ENCODE measurements at places on chromosomes 16 and 17.

DNA sequence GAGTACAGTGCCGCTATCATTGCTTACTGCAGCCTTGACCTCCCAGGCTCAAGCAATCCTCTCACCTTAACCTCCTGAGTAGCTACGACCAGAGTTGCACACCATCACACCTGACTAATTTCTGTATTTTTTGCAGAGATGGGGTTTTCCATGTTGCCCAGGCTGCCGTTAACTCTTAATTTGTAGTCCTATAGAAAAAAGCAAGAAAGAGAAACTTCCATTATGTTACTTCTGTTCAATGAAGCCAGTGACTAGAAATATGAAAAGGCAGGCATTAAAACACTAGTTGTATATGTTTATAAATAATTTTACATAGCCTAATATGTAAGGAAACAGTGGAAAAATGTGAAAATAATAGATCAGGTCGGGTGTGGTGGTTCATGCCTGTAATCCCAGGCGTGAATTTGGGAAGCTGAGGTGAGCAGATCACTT lies 9.7 kb downstream of the RAD51C start:
- no peak for DNase-seq

DNA sequence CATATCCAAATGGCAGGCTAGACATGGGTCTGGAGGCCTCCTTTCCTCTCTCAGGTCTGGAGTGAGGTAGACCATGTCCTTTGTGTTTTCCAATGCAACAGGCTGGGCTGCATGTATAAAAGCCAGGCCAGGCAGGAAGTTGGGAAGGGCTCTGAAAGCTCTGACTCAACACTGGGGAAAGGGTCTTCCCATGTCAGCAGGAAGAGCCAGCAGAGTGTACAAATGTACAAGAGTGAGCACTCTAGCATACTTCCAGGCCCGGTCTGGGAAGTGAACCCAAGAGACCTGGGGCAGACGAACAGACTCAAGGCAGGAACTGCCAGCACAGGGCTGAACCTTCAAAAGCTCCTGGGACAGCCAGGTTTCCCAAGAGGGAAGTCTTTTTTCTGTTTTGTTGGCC lies 7.0 kb downstream of the ATPAF2 start:
- no peak for DNase-seq

- no peak for DNase-seq
These were observed 3.3 kb upstream of the PITPNA start for GRCh38 chr17:1565877-1566276.

DNA sequence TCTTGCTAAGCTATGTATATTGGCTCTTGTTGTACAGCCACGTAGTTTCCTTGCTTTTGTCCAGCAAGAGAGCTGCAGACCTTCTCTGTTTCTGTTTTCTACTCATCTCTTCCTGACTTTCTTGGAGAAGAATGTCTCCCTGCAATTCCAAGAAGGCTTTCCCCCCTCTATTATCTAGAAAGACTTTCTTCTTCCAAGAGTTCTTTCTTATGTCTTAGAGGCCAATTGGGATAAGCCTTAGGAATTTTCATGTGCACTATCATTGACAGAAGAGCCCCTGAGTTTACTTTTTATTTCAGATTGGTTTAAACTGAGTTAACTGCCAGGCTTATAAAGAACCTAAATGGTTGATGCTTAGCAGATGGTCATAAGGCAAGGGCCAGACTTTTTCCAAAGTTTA lies 9.0 kb downstream of the CAPNS2 start:
- no peak for DNase-seq

- DNase-seq, result no peak
These were observed 5.0 kb upstream of the WFIKKN2 start for GRCh38 chr17:50830352-50830751.

DNA sequence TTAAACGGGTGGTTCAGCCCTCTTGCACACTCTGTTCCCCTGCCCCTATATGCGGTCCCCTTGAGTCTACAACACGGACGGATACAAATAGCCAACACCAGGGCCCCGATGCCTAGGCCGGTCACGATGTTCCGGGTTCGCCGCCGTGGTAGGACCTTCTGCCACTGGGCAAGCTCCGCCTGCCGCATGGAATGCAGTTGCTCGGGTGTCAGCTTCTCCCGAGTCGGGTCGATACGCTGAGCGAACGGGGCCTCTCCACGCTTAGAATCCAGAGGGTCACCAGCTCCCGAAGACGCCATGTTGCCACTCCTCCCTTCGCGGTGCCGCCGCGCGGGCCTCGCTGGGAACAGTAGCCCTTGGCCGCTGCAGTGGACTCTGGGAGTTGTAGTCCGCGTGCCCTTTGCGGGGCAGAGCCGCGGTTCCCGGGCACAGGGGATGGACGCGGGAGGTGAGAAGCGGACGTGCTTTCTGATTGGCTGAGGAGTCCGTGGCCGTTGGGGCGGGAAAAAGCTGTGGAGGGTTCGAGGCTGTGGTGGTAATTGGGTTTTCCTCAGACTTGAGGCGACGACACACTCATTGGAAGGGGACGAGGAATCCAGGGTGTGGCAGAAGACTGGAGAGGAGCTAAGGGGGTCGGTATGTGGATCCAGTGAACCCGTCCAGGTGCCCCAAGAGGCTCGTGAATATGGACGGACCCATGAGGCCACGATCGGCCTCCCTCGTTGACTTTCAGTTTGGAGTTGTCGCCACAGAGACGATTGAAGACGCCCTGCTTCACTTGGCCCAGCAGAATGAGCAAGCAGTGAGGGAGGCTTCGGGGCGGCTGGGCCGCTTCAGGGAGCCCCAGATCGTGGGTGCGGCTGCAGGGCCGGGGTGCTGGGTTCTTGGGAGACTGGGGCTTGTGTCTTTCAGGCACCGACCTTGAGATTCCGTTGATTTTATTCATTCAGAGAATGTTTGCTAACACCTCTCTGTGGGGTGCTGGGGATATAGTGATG lies at the start of the genes CNTD1 and COA3:
CNTD1 (plus strand) TSS at position 479 of the 998 bp plus-strand sequence; CDS start at position 686, 207 bp downstream.
COA3 (minus strand) TSS at position 322 of the 998 bp plus-strand sequence; CDS start at position 299, 23 bp downstream.
- DNase-seq, result peak; percentile 79

- no peak for DNase-seq
These were observed 10.7 kb upstream of the HSD3B7 start for GRCh38 chr16:30974348-30974747.

DNA sequence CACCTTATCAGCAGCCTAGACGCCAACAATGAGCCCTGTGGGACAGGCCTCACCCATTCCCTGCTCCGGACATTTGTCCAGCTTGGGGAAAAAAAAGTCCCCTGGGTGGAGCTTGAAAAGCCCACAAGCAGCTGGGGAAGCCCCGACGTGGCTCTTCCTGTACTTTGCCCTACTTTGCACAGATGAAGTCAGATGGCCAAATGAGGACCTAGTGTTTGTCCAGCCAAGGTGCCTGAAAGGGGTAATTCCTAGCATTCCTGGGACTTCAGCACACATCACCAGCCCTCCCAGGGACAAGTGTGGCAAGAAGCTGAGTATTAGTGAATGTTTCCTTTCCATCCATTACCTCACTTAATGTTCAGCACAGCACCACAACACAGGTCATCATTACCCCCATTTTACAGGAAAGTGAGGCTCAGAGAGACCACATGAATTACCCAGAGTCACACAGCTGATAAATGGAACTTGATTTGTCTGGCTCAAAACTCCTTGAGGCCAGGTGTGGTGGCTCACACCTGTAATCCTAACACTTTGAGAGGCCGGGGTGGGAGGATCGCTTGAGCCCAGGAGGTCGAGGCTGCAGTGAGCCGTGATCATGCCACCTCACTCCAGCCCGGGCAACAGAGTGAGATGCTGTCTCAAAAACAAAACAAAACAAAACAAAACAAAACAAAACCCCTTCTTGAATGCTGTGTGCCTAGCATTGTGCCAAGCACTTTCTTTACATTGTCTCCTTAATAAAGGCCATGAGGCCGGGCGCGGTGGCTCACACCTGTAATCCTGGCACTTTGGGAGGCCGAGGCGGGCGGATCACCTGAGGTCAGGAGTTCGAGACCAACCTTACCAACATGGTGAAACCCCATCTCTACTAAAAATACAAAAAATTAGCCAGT lies 19.9 kb upstream of the PLLP start:
- DNase-seq, result no peak

DNA sequence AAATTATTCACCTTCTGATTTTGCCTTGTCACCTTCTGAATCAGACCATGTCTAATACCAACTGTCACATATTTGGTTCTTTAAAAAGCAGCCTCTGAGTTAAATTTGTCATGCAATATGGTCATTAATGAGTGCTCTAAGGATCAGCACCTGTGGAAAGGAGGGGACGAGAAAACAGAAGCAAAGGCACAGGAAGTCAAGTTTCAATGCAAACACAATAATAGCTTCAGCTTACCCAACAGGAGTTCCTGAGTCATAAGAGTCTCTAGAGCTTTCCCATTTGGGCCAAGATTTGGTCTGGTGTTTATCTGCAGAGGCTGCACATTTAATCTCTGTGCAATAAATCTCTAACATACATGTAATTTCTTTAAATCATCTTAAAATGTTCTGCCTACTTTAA lies 889.8 kb downstream of the CDH8 start:
- no peak for DNase-seq

Data from prostate gland (tissue), 2 donors.